ENCODE measurements at places on chromosomes 12 and 14.

DNA sequence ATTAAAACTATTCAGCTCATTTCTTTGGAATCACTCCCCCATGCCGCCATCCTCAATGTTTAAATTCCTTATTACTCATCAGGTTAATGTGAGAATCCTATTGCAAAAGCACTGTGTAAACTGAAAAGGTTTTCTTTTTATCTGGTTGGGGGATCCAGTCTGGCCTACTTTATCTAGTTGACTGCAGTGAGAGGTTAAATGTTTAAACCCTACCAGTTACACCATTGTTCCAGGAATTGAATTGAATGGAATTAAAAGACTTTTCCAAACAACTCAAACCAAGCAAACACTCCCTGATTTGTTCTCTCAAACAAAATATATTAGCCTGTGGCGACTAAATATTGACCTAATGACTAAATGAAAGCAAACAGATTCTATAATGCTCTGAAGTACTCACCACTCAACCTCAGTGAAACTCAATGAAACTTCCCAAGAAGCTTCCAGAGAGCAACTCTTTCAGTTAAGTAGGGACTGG lies 100.5 kb downstream of the VEZT start:
- peak; percentile 96 for DNase-seq

DNA sequence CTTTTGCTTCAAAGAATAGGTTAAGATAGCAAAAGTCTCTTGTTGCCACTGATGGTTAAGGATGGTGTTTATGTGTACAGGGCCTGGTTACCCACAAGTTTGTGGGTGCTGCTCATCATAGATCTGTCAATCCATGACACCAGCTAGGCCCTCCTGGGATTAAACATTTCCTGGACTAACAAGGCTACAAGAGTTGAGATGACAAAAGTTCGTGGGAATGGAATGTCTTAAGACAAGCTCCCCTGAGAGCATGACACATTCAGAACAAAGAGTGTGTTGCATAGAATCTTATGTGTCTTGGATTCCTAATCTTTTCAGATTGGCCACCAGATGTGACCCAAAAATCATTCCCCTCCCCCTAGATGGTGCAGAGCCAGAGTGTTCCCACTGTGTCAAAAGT lies 592.5 kb upstream of the USP15 start:
- no peak for DNase-seq

- no peak for DNase-seq
These were observed 285.1 kb upstream of the NOS1 start for GRCh38 chr12:117646520-117646919.

- DNase-seq, result no peak
These were observed 11.7 kb downstream of the BATF start for GRCh38 chr14:75533791-75534555.

- DNase-seq, result peak; percentile 9
These were observed 91.9 kb downstream of the SLC8A3 start for GRCh38 chr14:70096866-70097265.

DNA sequence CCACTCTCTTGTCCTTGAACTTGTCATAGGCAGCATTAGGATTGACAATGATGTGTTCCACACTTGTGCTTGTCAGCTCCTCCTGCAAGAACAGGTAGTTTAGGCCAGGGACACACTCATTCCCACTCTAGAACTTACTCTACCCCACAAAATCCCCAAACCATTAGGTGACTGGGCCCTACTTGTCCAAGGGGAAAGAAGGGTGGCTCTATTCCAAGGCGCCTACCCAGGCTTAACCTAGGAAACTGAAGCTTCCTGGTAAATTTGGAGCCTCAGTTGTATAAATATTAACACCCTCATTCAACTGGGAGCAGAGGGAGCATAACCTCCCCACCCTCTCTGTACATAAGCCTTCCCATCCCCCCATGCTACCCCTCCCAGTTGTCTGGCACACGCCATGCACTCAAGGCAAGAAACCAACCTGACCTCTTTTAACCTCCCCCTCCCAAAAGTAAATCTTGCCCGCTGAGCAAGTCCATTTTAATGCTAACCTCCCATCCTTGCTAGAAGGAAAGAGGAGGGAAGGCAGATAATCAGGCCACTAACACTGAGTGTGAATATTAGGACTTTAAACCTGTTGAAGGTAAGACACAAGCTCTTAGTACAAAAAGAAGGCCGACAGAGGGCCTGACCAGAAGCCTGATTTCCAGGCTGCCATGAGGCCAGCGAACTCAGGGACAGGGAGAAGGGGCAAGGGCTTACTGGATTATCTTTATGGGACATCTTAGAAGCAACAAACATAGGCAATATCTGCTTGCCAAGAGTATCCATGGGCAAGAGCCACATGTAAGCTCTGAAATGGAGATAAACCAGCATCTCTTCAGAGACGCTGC lies 11.0 kb downstream of the DCTN2 start:
- DNase-seq, result no peak

GRCh38 chr12:95984682-95985081 lies 11.5 kb downstream of the HAL start:
- no peak for DNase-seq

DNA sequence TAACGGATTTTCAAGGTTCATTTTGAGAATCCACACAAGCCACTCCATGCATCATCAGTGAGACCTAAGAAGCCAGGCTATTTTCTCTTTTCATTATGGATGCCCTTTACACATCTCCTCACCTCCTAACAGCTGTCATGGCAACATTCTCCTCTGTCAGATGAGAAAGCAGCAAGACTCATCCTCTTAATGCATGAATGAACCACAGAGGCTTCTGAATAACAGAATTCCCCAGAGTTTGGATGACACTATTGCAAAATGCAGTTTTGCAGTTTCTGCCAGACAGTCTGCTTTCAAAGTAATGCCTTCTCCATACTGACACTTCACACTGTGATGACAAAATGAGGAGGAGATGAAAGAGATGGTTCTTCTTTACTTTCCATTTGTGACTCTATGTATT lies 286.7 kb upstream of the GRIP1 start:
- peak; percentile 54 for DNase-seq

DNA sequence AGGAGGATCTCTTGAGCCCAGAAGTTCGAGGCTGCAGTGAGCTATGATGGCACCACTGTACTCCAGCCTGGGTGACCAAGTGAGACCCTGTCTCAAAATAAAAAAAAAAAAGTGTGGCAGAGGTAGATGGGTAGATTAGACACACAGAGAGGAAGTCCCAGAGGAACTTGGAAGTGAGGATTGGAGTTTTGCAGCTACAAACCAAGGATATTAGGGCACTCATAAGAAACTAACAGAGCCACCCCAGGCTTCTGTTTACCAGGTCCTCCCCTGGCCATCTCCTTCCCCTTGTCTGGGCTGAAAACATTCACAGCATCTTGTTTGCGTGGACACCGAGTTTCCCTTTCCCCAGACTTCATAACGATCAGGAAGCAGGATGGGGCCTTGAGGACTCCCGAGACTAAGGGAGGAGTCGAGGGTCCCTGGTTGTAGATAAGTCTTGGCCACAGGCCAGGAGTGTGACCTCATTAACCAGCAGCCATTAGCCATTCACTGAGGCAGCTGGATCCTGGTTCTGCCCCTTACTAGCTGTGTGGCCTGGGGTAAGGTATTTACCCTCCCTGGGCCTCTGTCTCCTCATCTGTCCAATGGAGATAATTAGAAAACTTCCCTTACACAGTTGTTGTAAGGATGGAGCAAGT lies 2.1 kb downstream of the MAP1LC3B2 start:
- no peak for DNase-seq

DNA sequence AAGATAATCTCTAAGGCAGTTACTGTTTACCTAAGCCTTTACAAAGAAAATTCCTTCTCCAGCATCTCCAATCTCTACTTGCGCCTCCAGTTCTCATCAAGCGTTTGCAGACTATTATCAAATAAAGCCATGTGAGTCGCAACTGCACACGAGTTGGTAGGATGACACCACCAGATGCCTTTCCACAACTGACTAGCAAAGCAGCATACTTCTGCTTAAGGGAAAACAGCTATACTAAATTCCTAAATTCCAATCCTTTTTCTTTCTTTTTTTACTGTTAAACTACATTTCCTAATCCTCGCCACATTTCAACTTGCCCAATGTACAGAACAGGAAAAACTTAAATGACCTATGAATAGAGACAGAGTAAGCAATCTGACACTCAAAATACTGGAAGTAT lies 166.7 kb downstream of the ITPR2 start:
- peak; percentile 60 for DNase-seq

- no peak for DNase-seq
These were observed 43.1 kb downstream of the FRS2 start for GRCh38 chr12:69513297-69513696.

DNA sequence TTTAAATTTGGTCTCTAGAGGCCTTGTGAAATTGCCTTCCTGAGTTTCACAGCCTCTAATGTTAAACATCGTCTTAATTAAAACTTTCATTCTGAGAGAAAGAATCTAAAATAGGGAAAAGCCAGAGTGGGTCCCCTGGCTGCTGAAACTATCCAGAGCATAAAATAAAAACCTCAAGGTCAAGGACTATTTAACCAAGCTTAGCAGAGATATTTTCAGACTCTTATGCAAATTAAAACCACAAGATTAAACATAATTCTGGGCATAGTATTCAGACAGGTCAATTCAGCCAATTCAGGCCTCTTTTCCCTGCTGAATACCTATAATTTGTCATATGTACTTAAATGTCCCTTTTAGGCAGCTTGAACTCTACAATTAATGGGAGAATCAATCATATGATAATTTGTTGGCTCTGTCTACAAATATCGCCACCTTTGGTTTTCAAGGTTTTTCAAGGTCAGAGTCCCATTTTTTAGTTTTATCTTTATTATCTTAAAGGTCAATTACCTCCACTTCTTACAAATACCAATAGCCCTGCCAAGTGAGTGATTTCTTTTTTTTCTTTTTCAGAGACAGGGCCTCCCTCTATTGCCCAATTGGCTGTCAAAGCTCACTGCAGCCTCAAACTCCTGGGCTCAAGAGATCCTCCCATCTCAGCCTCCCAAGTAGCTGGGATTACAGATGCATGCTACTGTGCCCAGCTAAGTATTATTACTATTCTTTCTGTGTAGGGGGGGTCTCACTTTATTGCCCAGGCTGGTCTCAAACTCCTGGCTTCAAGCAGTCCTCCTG lies 257.1 kb downstream of the PHLDA1 start:
- peak; percentile 67 for DNase-seq

DNA sequence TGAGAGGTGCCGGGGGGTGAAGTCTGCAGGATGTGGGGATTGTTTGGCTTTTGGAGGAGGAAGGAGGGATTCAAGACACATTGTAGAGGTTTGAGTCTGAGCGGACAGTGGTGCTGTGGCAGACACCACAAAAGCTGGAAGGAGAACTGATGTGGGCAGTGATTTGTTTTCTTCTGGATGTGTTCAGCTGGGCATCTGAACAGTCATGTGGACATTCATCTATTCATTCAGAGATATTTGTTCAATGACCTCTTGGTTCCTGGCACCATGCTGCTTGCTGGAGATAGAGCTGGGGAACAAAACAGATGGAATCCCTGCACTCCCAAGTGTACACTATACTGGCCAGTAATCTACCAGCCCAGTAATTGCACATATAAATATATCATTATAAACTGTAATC lies 64.0 kb downstream of the PTPN11 start:
- DNase-seq, result no peak

GRCh38 chr14:86640288-86640687 lies 1110.3 kb downstream of the FLRT2 start:
- no peak for DNase-seq

DNA sequence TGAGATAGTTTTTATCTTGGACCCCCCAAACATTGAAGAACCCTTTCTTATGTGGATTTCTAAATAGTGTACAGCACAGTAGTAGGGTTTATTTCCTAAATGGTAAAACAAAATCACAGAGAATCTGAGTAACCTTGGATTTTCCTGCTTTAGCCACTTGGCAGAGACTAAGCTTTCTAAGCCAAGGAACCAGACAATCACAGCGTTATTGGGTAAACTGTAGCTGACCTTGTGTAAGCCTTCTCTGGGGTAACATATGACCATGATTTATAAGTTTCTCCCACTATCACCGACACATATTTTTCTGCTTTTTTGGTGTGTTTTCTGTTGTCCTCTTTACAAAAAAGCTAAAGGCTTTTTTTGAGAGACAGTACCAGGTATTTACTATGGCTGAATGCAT lies 136.3 kb upstream of the PZP start:
- peak; percentile 87 for DNase-seq

GRCh38 chr12:20475542-20475941 lies 107.2 kb downstream of the PDE3A start:
- peak; percentile 58 for DNase-seq

DNA sequence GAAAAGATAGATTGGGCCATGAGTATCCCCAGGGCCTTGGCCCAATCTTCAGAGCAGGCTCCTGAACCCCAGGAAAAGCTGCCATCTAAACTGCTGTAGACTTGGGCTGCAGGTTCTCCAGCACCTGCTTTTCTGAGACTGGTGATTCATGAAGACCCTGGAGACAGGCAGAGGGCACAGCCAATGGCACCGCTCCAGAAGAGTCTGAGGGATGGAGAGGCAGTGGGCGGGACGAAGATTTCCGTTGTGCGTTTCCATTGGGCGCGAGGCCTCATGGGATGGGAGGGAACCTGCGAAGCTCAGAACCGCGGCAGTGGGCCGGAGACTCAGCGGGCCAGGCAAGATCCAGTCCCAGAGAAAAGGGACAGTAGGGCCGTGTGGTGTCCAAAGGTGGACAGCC lies 375.1 kb downstream of the IPO8 start:
- DNase-seq, result no peak

DNA sequence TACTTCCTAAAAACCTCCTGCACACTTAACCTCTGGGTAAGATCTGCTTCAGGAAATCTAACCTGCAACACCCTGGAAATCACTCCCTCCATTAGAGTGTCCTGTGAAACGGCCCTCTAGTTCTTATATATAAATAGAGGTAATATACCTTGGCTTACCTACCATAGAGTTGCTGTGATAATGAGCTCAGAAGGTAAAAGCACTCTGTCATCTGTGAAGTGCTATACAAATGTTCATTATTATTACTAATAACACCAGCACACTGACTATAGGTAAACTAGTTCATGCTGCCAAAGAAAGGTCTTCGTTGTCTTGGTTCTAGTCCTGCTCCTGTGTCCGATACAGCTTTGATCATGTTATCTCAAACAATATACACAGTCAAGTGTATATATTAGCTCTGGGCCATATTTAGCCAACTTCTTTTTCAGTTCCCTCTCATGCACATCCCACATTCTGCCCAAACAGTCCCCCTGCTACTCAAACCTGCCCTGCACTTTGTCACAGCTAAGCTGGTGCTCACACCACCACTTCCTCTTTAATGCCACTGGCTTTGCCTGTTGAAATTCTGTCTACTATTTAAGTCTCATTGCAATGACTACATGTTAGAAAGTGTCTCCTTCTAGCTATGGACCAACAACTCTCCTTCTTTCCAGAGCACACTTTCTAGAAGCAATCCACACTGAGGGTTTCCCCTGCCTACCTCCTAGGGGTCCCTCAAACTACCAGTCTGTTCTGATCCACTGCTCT lies 5.1 kb downstream of the E2F7 start:
- no peak for DNase-seq

GRCh38 chr14:27242874-27243273 lies 645.0 kb upstream of the NOVA1 start:
- DNase-seq, result no peak

- no peak for DNase-seq
These were observed 480.6 kb downstream of the ZFP36L1 start for GRCh38 chr14:68312300-68312699.

- no peak for DNase-seq
These were observed 24.0 kb upstream of the HIGD1C start for GRCh38 chr12:50928392-50928791.

Data from amniotic epithelial cell (primary cell).